Activated gamma-delta T cell treated with anti-CD3 and anti-CD28 coated beads, Interleukin-2, amount 50 U/mL, for 16 hours (primary cell): ENCODE measurements at places on chromosomes 11 and 22.

DNA sequence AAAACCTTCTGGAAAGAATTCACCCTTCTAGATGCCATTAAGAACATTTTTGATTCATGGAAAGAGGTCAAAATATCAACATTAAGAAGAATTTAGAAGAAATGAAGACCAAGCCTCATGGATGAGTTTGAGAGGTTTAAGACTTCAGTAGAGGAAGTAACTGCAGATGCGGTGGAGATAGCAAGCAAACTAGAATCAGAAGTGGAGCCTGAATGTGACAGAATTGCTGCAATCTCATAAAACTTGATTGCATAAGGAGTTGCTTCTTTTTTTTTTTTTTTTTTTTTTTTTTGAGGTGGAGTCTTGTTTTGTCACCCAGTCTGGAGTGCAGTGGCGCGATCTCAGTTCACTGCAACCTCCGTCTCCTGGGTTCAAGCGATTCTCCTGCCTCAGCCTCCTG is 51.6 kb downstream of the MS4A13 start:
- DNase-seq, result no peak

GRCh38 chr11:124740277-124740882 is 638 bp downstream of the NRGN start:
- DNase-seq, result no peak

- DNase-seq, result no peak
Measured at GRCh38 chr11:7457211-7457610, 28.1 kb upstream of the OLFML1 start.

GRCh38 chr11:35106595-35106994 is 32.4 kb upstream of the CD44 start:
- DNase-seq, result no peak

- DNase-seq, result no peak
Measured at GRCh38 chr11:76797341-76798201, 14.4 kb downstream of the TSKU start.

DNA sequence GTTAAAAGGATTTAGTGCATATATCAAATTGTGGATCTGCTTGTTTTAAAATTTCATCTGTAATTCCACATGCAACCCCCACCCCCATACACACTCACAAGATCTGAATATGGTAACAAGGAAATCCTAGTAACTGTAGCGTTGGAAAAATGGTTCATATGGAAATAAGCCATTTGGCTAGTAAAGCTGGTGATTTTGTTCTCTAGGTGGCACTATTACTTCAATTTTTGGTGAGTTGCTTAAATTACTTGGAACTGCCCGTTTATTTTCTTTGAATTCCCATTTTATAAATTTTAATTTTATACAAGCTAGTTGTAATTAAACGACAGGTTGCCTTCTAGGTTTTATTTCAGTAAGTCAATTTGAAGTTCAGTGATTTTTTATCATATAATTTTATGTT is 5.3 kb downstream of the BDNF start:
- DNase-seq, result no peak

- DNase-seq, result no peak
Measured at GRCh38 chr11:93432247-93432646, 101.7 kb downstream of the DEUP1 start.

DNA sequence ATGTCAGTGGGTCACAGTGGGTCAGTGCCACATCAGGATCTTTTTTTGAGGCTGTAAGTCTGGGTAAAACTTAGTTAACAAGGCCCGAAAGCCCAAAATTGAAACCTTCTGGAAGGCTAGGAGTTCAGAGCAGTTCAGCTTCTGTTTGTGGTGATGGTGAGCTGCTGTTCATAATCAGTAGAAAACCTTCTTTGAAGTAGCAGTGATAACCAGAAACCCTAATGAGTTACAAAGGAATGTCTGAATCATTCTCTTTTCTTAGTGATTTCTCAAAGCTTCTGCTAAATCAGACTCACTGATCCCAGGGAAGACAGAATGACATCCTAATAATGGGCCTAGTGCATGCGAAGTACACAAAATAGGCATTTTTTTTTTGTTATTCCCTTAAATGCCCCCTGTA is 124.7 kb downstream of the PARVA start:
- DNase-seq, result no peak

DNA sequence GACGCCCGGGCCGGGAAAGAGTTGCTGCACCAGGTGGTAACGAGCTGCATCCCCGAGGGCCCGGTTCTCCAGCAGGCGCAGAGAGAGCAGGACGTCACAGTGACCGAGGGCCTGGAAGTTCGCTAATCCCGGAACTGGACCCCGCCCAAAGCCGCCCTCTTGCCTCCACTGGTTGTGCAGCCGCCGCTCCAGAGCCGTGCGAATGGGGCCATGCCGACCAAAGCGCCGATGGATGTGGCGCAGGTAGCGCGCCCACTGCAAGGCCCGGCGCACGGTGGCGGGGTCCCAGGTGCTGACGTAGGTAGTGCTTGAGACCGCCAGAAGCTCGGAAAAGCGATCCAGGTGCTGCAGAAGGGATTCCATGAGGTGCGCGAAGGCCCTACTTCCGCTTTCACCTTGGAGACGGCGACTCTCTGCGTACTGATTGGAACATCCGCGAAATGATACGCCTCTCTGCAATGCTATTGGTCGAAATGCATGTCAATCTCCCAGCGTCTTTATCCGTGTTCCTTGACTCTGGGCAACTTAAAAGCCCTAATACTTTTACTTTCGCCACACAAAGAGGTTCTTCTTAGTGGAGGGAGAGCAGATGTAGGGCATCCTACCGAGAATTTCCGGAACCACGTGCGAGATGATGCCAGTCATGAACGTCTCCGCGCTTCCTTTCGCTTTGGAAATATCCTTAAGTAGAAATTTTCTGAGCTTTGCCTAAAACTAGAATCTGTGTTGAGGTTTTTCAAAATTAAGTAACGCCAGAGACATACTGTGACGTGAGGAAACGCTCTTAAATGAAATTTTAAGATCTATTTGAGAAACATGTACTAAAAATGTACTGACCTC is at the start of gene FANCF:
Gene FANCF, minus strand, starts transcription at position 376 of the 840 bp plus-strand sequence. Its CDS starts 13 bp downstream, at position 363.
- peak; percentile 91 for DNase-seq
